Inflammatory macrophage (primary cell): ENCODE measurements at places on chromosomes 5 and 9.

GRCh38 chr9:72384710-72385485 is 19.9 kb upstream of the ZFAND5 start:
- no peak for DNase-seq

DNA sequence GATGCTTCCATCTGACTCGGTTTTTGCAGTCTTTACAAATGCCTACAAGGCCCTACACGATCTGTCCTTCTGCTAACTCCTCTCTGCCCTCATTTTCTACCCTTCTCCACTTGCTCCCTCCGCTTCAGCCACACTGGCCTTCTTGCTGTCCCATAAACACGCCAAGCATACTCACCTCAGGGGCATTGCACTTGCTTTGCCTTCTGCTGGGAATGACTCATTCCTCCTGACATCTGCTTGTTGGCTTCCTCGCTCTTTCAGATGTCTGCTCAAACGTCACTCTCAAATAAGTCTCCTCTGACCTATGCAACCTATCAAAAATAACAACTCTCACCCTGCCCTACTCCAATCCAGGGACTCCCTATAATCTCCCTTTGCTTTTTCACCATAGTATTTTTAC is 28.2 kb downstream of the CDC25C start:
- no peak for DNase-seq

- no peak for DNase-seq
Measured at GRCh38 chr9:134735441-134736175, 94.0 kb downstream of the COL5A1 start.

DNA sequence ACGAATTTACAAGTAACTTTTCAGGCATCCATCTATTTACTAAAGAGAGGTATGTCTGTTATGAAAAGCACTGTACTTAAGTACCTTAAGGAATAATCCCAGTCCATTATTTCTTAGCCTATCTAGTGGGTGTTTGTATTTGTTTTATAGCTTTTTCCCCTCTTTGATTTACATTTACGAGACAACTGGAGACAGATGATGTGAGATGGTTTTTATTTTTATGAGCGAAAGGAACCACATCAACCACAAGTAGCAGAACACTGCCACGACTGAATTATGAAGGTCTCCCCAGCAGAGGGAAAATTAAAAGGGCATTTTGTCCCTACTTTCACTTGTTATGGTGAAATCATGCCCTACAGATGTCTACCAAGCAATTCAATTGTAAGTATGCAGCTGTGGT is 357.8 kb downstream of the NFIB start:
- DNase-seq = no peak

DNA sequence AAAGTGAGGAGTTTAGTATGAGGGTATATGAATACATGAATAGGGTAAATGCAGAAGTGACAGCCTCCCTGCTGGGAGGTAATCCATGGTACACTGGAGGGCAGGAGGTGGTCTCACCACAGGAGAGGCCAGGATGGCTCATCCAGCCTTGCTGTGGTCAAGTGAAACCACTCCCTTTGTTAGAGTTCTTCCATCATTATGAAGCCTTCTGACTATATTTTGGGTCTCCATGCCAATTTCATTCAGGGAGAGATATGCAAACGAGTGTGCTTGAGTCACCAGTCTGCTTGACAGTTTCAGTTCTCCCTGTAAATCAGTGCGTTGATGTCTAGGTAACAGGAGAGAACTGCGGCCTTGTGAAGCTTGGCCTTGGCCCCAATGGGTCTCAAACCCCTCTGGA is 16.4 kb downstream of the PPP3R2 start:
- DNase-seq = no peak

- no peak for DNase-seq
Measured at GRCh38 chr9:24932785-24933184, 387.1 kb upstream of the IZUMO3 start.

DNA sequence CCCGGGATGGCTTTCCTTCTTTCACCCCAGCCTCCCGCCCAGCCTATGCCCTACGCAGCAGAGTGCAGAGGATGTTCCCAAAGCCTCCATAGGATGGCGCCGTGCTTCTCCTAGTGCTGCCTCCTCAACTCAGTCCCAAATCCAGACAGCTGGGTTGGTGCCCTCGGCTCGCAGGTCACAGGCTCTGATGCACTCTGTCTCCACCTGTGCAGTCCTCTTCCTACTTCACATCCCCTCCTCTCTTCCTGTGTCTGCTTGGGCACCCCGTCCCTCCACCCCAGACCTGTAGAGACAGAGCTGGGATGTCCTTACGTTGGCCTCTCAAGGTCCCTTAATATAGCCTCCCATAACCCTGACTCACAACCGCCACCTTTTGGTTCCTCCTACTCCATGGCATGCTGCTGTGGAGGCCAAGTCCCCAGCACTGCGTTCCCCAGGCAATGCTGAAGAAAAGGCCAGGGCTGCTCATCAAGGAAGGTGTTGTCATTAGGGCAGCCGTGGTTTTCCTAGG is 314.4 kb downstream of the GADD45G start:
- peak; percentile 75 for DNase-seq

DNA sequence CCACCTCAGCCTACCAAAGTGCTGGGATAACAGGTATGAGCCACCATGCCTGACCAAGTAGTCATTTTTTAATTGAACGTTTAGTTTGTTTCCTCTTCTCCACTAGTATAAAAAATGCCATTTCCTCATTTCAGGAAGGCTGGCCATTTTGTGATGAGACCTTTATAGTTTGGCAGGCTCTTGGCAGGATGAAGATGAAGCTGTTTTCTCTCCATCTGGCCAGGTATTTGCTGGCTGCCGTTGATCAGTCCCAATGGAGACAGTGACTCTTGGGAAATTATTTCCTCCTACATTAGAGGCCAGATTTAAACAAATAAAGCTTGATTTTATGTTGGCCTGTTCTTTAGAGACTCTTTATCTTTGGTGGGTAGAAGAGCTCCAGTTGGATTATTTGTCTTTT is 199.0 kb downstream of the ARHGAP26 start:
- no peak for DNase-seq

DNA sequence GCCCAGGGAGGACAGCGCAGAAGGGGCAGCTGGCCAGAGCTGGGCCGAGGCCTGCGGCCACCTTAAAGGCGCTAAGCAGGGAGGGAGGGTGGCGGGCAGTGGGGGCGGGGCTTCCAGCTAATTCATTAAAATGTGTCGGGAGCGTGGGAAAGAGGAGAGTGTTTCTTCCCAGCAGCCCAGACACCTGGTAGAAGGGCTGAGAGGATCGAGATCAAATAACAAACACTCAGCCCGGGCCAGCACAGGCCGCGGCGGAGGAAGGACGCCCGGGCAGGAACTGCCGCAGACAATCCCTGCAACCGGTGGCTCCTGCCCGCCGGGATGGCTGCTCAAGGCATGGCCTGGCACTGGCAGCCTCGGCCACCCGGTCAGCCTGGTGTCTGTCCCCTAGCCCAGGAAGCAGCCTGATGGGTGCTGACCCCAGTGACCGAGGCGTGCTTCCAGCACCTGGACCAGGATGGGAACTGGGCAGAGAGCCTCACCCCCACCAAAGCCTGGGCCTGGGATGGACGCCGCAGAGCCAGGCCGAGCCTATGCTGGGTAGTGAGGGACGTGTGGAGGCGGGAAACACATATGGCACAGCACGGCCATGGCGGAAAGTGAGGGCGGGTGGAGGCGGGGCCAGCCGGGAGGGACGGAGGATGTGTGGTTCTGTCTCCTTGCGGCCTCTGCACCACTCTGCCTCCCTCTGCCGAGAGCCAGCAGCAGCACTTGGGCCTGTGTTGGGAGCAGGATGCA is 3.2 kb upstream of the NRARP start:
- DNase-seq = peak; percentile 63

GRCh38 chr9:134375430-134376385 is 49.5 kb downstream of the RXRA start:
- peak; percentile 8 for DNase-seq
